H1 (cell line): ENCODE measurements at places on chromosomes 12 and 14. TPM values are rescaled to one million over a fixed set of nuclear protein-coding genes. Genes with fewer than 3 reads are reported as not detected.

Gene OR6C70
- not detected in 2 replicates for polyA plus RNA-seq

DNA sequence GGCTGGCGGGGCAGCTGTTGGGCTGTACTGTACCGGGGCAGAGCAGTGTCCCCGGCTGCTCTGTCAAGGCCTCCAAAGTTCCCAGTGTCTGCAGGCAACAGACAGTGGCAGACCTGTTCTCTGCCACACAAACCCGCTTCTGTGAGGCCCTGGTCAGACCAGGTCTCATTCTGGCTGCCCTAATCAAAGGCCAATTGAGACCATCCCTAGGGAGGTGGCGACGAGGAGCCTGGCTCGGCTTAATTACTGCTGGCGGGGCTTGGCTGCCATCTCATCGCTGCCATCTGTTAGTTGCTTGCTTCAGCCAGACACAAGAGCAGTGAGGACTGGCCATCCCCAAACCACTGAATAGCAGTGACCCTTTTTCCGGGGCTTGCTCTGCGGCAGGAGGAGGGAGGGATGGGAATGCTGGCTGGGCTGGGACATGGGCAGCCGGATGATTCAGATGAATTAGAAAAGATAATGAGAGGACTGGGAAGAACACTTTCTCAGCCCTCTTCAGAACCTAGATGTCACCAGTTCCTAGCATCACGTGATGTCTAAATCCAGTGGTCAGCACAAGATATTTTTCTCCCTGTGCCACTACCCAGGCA lies 24.5 kb downstream of the ERG28 start:
- no peak for DNase-seq

- no peak for DNase-seq
Observed at GRCh38 chr14:70906793-70907175, 475 bp upstream of the PCNX1 start.

GRCh38 chr12:75876832-75877762 lies 154.5 kb downstream of the PHLDA1 start:
- DNase-seq = no peak
